ENCODE measurements at places on chromosomes 16 and 17.

- no peak for DNase-seq
Observed at GRCh38 chr17:67718325-67718941, 697 bp downstream of the NOL11 start.

DNA sequence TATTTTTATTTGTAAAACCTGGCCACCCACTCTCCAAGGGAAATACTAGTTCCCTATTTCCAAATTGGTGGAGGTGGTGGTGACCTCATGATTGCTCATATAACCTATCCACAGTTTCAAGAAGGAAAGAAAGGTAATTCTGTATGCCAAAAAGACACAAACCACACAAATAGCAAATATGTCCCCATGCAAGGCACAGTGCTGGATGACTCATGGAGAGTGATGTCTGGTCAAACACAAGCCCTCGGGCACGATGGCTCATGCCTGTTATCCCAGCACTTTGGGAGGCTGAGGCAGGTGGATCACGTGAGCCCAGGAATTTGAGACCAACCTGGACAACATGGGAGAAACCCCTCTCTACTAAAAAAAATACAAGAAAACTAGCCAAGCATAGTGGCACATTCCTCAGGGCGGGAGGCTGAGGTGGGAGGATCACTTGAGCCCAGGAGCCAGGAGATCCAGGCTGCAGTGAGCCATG, 64.2 kb downstream of the GNA13 start:
- DNase-seq: no peak

GRCh38 chr16:2777903-2778629, 986 bp upstream of the ELOB start:
- DNase-seq: no peak

DNA sequence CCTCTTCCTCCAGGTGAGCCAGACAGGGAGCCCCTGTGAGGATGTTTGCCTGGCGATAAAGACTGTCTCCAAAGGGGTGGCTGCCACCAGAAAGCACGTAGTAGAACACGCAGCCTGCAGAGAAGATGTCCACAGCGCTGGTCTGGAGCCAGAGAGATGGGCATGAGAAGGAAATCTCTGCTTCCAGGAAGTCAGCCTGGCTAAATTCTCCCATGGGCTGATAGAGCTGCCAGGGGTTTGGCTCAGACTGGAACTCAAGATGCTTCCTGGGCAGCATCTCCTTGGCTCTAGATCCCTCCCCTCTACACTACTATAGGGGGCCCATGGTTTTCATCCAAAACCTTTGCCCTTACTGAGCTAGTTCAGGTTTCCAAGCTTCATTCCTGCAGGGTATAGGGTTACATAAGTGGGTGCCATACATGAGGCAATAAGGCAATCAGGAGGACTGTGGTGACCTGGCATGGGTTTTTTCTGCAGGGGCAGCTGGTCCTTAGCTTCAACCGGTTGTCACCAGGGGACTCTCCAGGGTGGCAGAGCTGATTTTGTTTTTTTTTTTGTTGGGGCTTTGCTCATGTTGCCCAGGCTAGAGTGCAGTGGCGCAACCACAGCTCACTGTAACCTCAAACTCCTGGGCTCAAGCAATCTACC, 13.6 kb downstream of the PLK1 start:
- DNase-seq: no peak

GRCh38 chr17:7133916-7134315, 19.3 kb upstream of the ASGR2 start:
- no peak for DNase-seq

- no peak for DNase-seq
Observed at GRCh38 chr16:2335286-2335895, 5.1 kb downstream of the ABCA3 start.

- DNase-seq: no peak
Observed at GRCh38 chr16:5633845-5634440, 536.3 kb upstream of the EEF2KMT start.

DNA sequence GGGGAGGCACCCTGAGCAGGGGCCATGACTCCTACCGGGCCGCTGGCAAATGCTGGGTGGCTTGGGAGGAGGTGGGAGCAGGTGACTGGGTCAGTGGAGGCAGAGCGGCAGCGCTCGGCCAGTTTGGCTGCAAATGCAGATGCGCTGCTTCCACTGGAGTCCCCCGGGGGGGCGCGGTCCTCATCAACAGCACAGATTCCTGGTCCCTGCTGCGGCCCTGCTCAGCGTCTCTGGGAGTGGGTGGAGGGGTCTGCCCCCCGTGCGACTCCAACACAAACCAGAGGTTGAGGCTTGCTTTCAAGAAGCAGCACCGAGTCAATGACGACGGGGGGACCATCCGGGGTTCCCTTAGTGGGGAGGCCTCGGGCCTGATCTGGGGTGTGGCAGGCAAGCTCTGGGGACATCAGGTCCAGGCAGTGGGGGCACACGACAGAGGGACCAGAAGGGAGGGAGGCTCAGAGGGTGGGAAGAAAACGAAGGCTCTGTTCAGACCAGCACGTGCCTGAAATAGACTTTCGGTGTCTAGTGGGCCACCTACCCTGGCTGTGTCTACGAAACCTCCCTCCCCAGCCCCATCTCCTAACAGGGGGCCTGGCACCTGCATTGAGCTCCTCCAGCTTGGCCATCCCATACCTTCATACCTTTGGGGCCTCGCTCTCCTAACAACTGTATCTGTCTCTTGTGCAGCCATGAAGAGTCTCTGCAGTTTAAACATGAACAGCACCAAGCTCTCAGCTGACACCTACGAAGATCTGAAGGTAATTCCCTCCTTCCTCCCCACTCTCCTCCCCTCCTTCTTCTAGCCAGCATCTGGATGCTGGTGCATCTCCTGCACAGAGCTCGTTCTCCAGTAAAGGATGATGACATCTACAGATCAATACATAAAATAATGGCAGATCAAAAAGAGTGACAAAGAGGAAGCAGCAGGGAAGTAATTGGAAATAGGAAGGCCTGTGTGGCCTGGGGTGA, 72.5 kb upstream of the PLCG2 start:
- DNase-seq: no peak

Measured in esophagus squamous epithelium (tissue), 5 donors.